ENCODE measurements at places on chromosomes 3 and 15. TPM values are rescaled to one million over a fixed set of nuclear protein-coding genes. Genes with fewer than 3 reads are reported as not detected.

ARGFX gene
- not detected for total RNA-seq

BCL2A1 gene
- total RNA-seq, result 7.8 TPM

CNTN4 gene
- total RNA-seq, result 59.7 TPM

RPL29 gene
- 617 TPM for total RNA-seq

TMEM212 gene
- not detected for total RNA-seq

MINAR1 gene
- total RNA-seq, result 0.91 TPM

CPB1 gene
- total RNA-seq, result 5.0 TPM

SCAPER gene
- 37.8 TPM for total RNA-seq

PRR20G gene
- not detected for total RNA-seq

TUSC7 gene
- not detected for total RNA-seq

PEX5L gene
- not detected for total RNA-seq

LRTM1 gene
- total RNA-seq, result not detected

LRRN1 gene
- total RNA-seq, result 6.6 TPM

SGO1 gene
- total RNA-seq, result 0.81 TPM

SUCNR1 gene
- total RNA-seq, result 3.2 TPM

SPINK8 gene
- total RNA-seq, result not detected

ACAN gene
- 31.7 TPM for total RNA-seq

DYNC1LI1 gene
- total RNA-seq, result 32.2 TPM
